HAP-1 (cell line): ENCODE measurements at places on chromosomes 13 and 19.

- DNase-seq, result no peak
These were observed 29.7 kb downstream of the MIPEP start for GRCh38 chr13:23859455-23859854.

- no peak for DNase-seq
These were observed 92.9 kb downstream of the SOX1 start for GRCh38 chr13:112159575-112160547.

DNA sequence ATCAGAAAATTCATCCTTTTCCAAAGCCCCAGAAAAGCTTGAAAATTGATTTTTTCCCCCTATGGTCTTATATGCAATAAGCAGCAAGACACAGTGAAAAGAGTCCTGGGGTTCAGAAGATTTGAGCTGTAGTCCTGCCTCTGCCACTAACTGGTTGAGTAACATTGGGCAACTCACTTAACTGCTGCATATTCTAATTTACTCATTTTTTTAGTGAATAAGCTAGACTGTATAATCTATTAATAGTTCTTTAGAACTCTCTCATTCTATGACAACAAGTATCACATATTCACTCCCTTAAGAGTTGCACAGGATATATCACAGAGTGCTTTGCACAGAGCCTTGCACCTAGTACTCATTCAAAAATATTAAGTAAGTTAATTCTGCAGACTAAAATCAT is 110.8 kb downstream of the STOML3 start:
- no peak for DNase-seq

DNA sequence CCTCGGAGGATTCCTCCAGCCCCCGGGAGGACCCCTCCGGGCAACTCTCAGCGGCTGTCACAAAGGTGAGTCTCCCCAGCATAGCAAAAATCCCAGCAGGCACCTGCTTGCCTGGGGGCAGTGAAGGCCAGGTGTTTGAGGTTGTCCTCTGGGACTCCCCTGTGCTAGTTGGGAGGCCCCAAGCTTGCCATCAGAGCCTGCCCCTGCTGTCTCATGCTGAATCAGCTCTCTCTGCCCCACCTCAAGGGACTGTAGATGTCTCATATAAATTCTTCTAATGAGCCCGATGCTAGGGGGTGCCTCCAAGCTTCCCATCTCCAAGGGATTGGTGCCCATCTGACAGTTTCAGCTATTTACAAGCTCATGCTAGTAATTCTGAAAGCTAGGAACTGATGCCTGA is 53.6 kb downstream of the NWD1 start:
- DNase-seq, result no peak

- DNase-seq, result no peak
These were observed 8.8 kb downstream of the IL4I1 start for GRCh38 chr19:49887665-49888509.

DNA sequence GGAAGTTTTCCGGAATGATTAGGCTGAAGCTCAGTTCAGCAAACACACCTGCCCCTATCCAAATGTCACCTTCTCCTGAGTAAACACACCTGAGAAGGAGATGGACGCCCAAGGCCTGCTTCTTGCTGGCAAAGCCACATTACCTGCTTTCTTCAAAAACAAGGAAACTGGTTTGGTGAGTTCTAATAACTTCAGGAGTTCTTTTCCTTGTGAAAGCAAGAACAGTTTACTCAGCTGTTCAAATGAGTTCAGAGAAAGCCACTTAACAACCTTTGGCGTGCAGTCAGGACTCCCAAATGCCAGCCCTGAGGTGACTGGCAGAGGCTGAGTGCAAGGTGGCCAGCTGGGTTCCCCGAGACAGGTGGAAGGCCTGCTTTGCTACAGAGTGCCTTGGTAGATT is 160.5 kb downstream of the STK24 start:
- no peak for DNase-seq

GRCh38 chr13:82002710-82003109 is 1661.8 kb upstream of the SPRY2 start:
- DNase-seq, result no peak

DNA sequence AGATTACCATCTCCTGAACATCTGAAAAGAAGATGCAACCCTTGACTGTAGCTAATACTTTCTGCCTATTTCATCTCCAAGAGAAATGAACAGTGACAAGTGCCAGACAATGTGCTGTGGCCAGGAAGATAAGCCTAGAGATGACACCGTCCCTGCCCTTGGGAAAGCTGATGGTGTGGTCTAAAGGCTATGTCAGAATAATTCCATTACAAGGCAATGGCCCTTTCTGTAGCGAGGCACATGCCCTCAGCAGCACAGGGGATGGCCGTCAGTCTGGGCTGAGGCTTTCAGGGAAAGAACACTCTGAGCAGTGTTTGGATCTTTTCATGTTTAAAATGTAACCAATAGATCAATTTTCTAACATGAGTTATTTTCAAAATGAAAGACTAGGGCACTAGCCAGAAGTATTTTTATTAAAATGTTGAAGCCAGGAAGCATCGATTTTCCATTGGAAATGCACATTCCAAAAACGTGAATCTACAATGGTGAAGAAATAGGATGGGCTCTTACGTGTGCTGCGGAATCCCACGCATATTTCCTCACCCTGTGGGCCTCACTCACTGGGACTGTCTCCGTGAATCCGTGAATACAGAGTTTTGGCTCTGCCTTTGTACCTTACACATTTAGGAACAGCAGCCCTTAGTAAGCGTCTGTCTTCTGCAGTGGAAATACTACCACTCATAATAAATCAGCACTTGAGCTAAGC is 22.0 kb downstream of the COL4A1 start:
- no peak for DNase-seq

GRCh38 chr13:113915786-113916329 is 52.0 kb upstream of the GAS6 start:
- no peak for DNase-seq

- peak; percentile 17 for DNase-seq
These were observed 24.2 kb downstream of the TEX29 start for GRCh38 chr13:111344471-111345191.

GRCh38 chr13:59660582-59660981 is 503.1 kb downstream of the DIAPH3 start:
- DNase-seq, result no peak

- DNase-seq, result no peak
These were observed 617 bp upstream of the CEACAM7 start for GRCh38 chr19:41688687-41689086.

DNA sequence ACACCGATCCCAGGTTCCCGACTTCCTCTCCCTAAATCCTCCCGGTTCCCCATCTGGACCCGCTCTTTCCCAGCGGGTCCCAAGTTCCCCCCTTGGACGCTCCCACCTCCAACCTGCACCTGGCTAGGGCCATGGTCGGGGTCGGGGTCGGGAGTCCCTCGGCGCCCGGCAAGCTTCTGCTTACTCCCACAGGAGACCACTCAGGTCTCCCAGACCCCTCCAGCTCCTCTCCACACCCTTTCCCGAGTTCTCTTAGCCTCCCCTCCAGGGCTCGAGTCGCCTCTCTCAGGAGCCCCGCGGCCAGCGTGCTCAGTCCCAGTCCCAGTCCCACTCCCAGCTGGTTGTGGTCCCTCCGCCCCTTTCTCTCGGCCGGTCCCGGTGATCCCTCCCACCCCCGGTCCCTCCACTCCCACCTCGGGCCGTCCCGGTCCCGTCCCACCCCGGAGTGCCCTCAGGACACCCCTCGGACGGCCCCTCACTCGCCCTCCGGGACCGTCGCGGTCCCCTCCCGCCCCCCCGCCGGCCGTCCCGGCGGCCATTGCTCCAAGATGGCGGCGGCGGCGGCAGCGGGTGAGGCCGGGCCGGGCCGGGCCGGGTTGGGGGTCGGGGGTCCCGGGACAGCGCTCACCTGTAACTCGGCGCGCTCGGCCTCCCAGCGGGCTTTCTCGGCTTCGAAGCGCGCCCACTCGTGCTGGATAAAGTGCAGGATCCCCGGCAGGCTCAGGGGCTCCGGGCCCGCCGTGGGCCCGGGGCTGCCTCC is at the start of gene FKRP:
FKRP (plus strand) TSS at position 537 of the 760 bp plus-strand sequence. CDS start 9,394 bp downstream, outside the sequence.
- peak; percentile 47 for DNase-seq

GRCh38 chr19:39150807-39151600 is 25.4 kb downstream of the PAK4 start:
- no peak for DNase-seq

GRCh38 chr19:55316646-55317045 is 8.5 kb downstream of the TMEM150B start:
- no peak for DNase-seq

GRCh38 chr13:29858231-29858630 is 7.8 kb upstream of the UBL3 start:
- DNase-seq, result no peak

DNA sequence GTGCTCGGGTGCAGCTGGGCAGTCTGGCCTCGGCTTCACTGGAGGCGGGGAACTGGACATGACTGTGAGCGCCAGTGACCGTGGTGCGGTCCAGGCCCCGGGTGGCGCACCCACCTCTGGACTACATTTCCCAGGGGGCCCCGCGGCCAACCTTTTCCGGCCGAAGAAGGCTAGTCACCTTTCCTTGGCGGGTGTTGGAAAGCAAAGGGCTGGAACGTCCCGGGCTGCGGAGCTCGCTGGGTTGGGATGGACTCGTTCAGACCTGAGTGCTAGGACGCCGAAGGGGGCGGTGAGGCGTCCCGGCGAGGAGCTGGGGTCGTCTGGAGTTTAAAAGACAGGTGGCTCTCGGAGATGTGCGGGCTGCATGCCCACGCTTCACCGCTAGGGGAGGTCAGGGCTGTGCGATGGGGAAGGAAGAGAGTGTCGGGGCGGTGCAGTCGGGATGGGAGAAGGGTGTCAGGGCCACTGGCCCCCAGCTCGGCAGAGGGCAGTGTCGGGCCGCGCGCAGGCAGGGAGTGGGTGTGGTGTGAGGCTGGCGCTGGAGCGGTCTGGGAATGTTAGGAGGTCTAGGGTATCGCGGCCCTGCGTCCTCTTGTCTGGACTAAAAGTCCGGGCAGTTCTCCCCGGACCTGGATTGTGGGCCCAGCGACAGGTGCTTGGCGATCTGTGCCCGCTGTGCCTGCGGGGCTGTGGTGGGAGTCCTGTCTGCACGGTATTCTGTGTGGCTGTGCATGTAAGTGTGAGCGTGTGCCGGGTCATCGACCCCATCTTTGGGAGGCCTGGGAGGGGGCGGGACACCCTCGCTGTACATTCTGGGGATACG is 57.1 kb downstream of the ZNF568 start:
- no peak for DNase-seq
